Cortex of kidney (tissue), 1 donor: ENCODE measurements at places on chromosomes 2 and 18.

- no peak for DNase-seq
Measured at GRCh38 chr2:191957996-191958860, 111.3 kb upstream of the CAVIN2 start.

DNA sequence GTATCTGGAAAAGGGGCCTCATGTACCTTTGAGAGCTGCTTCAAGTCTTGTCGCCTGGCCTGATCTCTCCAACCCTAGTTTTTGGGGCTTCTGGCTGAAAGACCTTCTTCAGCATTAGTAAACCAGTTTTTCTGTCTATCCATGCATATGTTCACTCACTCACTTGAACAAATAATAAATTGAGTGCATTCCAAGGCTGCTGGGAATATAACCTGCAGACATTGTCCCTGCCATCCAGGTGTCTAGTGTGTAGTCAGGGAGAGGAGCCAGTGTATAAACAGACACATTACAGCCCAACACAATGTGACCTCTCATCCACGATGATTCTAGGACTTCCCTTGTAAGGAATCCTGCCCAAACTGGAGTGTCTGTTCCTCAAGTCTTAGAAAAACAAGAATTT lies 262.1 kb downstream of the PRKCE start:
- no peak for DNase-seq

GRCh38 chr2:83104202-83104601 lies 1354.9 kb downstream of the SUCLG1 start:
- no peak for DNase-seq

GRCh38 chr2:44964752-44965236 lies 23.3 kb downstream of the SIX3 start:
- DNase-seq: no peak

- DNase-seq: no peak
Measured at GRCh38 chr2:165953306-165953654, 296 bp downstream of the TTC21B start.

DNA sequence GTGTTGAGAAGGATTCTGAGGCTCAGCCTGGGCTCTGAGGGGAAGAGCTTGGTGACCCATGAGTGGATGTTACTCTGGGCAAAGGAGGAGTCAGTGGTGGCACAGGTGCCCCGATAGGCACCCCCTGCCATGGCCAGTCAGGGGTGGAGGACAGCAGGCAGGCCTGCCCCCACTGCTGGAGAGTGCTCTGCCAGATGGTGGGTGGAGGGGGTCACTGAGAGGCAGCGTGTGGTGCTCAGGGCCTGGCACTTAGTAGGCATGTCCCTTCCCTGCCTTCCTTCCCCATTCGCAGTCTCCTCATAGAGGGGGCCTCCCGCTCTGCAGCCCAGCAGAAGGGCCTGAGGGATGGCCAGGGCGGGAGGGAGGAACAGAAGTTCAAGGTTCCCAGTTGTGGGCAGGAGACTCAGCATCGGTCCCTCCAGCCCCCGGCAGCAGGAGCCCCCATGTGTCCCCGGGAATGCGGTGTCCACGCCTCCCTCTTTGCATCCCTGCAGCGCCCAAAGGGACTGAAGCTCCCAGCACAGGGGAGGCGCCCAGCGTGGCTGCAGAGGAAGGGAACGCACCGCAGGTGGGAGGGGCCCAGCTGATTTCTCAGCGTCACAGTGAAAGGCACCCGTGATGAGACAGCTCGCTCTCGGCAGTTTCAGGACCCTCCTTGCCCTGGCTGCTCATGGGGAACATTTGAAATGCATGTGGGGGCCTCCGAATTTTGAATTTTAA lies 5.7 kb upstream of the SNED1 start:
- no peak for DNase-seq

DNA sequence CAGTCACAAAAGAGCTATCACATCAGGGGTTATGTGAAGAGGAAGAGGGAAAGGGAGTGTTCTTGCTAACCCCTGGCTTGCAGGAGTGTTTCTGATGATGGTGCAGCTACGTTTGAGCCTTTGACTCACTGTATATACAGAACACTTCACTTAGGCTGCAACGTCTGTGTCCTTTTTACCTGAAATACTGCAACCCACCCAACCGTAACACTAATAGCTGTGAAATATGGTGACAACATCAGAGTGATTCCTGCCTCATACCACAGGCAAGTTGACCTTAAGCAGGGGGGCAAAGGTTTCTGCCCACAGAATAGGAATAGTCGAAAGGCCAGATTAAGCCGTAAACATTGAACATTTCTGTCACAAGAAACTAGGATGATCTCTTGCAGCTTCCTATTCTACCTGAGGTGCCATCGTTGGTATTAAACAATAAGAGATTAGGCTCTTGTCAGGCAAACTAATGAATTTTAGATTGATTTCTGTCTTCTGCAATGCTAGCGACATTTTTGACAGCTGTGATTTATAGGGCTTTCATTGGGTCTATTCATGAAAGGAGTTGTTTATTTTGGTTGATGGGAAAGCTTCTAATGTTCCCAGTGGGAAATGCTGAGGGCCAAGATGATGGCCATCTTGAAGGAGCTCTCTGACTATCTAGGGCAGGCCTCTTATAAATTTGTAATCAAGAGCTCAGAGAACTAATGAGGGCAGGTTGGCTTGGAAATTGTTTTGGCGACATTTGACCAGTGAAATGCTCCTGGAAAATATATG lies 316.8 kb downstream of the PIK3C3 start:
- no peak for DNase-seq

GRCh38 chr2:239093952-239094351 lies 246.1 kb downstream of the TWIST2 start:
- no peak for DNase-seq

GRCh38 chr2:184363213-184363612 lies 235.1 kb upstream of the ZNF804A start:
- DNase-seq: no peak

DNA sequence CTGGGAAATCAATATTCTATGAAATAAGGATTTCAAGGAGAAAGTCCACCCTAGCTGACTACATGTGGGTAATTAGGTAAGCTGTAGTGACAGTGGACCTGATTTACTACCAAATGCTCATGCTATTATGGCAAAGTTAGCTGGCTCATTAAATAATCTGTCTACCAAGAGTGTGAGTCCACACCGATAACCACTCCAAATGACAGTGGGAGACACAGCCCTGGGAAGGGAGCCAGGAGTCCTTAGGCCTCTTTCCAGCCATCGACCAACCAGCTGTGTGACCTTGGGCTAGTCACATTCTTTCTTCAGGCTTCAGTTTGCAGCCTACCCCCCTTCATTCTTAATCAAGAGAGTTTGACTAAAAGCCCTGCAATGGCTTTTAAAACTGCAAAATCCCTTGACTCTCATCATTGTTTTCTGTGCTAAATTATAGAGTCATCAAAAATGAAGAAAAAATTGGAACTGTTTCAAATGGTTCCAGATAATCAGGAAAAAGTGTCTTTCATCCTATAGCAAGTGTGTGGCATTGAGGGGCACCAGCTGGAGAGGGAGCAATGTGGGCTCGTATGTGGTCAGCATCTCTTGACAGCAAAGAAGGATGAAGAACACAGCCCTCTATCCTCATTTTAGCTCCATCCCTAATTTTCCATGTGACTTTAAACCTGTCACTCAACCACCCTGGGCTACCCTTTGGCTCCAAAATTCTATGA lies 45.6 kb upstream of the SLC14A2 start:
- no peak for DNase-seq

GRCh38 chr18:56461151-56461550 lies 177.2 kb downstream of the TXNL1 start:
- no peak for DNase-seq

DNA sequence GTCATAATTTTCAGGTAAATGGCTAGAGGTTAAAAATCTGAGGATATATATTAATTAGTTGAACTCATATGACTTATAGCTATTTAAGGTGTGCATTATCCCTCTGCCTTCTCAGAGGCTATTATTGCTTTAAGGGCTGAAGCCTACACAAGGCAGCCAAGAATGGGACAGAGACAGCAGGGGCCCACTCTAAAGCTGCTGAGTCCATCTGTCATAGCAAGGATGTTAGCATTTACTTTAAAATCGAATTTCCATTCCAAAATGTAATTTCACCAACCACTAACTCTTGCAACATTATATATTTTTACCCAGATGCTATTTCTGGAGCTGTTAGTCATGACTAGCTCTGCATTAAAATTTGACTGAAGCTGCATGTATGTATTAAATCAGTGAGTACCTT lies 236.3 kb upstream of the FSIP2 start:
- DNase-seq: no peak

GRCh38 chr2:15802657-15803542 lies 137.4 kb upstream of the MYCN start:
- DNase-seq: no peak

- DNase-seq: no peak
Measured at GRCh38 chr2:38407111-38407682, 30.1 kb upstream of the ATL2 start.

DNA sequence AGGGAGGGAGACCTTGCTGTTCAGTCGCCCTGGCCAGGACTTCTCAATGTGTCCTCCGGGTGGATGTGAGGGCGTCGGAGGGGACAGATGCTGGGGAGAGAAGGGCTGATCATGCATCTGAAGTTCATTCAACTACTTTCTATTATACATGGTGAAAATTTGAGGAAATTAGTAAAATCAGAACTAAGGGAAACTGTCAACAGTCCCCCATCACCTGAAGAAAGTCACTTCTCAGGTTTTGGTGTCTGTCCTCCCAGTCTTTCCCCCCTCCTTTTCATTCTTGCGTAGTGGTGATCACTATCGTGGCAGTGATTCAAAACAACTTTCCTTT lies 17.4 kb upstream of the ACKR3 start:
- no peak for DNase-seq

- no peak for DNase-seq
Measured at GRCh38 chr2:19141234-19142004, 217.0 kb downstream of the OSR1 start.

- DNase-seq: no peak
Measured at GRCh38 chr2:147416099-147416498, 428.7 kb upstream of the ACVR2A start.

GRCh38 chr2:226873051-226873620 lies 37.3 kb downstream of the RHBDD1 start:
- no peak for DNase-seq

GRCh38 chr18:58045242-58046092 lies 1.4 kb downstream of the NEDD4L start:
- DNase-seq: no peak

DNA sequence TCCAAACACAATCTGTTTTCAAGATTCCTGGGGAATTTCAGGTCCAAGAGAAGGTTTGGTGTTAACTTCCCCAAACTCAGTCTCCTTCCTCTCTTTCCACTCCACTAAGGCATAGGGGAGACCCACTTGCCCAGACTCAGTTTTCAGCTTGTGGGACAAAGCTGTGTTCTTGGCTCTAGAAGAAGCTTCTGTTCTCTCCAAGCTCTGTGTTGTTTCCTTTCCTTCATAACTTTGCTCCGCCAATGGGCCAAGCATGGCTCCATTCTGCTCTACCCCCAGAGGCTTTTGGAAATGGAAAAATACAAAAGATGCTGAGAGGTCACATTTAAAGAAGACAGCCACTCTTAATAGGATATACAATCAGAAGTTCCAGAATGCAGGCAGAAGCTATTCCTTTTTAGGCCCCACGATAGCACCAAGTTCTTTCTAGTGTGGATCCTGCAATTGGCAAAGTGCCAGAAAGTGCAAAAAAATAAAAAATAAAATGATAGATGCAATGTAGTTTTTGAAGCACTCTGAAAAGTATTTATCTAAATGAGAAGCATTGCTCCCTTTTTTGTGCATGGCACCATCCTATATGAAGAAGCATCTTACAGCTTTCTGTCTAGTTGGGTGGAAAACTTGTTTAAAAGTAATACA lies 510.1 kb downstream of the TXNL1 start:
- DNase-seq: no peak

DNA sequence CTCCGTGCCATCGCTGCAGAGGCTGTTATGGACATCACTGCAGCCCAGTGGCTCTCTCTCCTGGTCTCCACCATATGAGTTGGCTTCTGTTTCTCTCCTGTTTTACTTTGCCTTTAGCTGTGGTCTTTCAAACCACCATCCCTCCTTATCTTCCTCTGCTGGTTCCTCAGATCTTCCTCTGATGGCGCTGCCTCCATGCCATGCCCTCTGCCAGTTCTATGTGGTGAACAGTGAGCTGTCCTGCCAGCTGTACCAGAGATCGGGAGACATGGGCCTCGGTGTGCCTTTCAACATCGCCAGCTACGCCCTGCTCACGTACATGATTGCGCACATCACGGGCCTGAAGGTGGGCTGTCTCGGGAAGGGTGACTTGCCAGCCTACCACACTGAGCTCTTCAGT lies 13.1 kb downstream of the TYMS start:
- no peak for DNase-seq

DNA sequence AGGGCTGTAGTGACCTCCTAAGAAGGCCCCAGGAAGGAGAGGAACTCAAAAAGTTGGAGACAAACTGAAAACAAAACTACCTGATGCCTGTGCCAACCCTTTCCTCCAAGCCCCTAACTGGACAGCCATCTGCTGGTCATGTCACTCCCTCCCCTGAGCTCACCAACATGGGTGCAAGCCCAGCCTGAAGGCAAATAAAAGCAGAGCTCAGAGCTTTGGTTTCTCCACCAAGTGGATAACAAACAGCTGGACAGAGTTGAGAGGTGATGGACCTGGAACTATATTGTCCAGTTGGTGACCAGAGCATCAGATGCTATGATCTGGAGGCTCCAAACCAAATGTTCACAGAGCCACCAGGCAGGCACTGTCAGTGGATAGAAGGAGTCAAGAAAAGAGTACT lies 34.6 kb upstream of the MAL start:
- DNase-seq: no peak

DNA sequence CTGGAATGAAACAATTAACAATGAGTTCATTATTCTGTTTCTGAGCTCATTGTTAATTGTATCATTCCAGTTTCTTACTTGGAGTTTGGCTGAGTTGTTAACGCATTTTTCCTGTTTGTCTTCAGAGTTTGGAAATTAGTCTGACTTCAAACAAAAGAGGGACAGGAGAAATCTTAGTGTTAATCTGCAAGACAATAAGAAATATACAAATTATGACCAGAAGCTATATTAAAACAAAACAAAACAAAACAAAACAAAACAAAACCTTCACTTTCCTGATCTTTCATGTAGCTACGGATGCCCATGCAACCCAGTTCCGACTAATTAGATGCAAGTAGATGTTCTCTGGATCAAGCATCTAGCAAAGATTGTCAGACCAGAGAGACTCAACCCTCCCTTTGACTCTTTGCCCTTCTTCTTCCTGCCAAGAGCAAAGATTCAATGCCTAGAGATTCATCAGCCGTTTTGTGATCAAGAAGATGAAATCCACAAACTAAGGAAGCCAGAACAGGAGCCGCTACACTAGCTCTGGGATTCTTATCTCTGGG lies 686.2 kb upstream of the FSHR start:
- no peak for DNase-seq

DNA sequence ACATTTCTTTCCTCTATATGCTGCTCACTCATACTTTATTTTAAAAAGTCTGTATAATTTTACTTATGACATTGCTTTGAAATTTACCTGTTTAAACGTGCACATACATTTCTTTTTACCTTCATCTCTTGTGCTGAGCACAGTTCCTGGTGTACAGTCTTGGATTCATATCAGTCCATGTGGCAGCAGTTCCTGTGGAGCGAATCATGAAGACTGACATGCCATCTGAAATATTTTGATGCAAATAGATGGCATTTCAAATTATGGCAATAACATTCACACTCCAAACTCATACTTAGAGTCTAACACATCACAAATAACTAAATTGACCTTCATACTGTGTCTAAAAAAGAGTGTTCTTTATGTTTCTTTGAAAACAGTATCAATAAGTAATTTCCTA lies 90.3 kb upstream of the CDH2 start:
- DNase-seq: no peak

GRCh38 chr2:127624320-127624755 lies 21.6 kb upstream of the GPR17 start:
- no peak for DNase-seq

GRCh38 chr2:174551697-174552096 lies 45.9 kb downstream of the WIPF1 start:
- DNase-seq: no peak
